ENCODE measurements at places on chromosomes 5 and 9.

GRCh38 chr5:30050056-30050815, 1143.2 kb upstream of the CDH6 start:
- no peak for DNase-seq

DNA sequence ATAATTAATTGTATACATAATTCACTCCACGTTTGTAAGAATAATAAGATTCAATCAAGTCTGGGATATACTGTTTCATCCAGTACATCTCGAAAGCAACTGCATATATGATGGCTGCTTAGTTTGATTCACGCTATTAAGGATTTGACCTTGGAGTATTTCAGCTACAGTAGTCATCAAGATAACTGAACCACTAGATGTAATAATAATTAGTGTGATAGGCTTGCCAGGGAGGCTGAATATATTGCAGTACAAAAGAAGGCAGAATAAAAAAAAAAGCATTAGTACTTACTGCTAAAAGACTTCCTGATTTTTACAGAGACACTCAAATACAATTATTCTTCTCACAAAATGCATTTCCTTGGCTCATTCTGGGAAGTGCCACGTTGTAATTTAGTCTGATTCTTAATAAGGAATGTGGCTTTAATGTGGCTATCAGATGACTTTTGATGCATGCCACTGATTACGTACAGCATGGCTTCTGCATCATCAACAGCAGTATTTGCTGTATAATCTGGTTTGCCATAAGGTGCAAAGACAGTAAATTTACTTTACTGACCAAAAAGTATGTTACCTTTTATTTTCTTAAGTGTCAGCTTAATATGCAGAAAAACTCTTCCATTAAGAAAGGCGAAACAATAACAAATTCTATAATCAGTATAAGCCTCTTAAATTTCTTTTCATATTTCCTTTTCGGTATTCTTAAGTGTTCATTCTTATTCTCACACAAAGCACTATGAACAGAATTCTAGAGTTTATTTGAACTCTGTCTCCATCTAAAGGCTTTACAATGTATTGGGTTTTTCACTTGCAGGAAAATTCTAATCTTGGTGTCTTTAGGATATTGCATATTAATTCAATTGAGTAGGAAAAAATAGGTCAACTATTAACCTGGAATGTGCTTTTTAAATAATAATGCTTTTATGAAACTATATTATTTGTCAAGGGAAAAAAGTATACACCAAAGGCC, 166.4 kb downstream of the SLF1 start:
- DNase-seq: peak; percentile 6

DNA sequence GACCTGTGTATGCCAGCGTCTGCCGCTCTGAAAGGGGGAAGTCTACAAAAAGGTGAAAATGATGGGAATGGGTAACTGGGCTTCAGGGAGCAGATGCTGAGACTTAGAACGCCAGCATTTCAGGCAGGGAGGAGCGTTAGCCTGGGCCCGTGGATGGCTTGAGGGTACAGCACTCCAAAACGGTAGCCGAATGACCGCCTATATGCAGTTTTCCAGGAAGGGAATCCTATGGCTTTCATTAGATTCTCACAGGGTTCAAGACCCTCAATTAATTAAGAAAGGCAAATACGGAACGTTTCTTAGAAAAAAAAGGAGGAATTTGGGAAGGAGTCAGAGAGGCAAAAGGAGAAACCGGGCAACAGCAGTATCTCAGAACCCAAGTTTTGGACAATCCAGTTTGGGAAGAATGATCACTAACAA, 639 bp downstream of the AMACR start:
- DNase-seq: no peak

GRCh38 chr5:52725065-52725746, 62.5 kb upstream of the ITGA1 start:
- no peak for DNase-seq

- DNase-seq: no peak
Observed at GRCh38 chr9:94199776-94200175, 59.3 kb upstream of the ZNF169 start.

DNA sequence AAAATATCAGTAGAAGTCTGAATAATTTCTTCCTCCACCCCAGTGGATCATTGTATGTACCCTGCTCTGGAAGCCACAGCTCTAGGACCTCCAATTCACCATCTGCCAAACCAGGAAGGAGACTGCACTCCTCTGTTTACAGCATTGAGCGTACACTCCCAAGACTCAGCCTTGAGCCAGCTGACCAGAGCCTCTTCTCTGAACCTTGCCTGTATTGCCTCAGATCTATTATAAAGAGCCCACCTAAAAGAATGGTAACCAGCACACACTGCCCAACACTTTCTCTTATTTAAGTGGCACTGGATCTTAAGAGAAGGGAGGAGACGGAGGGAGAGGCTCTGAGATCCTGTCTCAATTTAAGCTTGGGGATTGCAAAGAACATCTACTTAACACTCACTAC, 217.8 kb upstream of the RASEF start:
- DNase-seq: no peak

- DNase-seq: no peak
Observed at GRCh38 chr9:20870115-20870514, 161.3 kb downstream of the HACD4 start.

DNA sequence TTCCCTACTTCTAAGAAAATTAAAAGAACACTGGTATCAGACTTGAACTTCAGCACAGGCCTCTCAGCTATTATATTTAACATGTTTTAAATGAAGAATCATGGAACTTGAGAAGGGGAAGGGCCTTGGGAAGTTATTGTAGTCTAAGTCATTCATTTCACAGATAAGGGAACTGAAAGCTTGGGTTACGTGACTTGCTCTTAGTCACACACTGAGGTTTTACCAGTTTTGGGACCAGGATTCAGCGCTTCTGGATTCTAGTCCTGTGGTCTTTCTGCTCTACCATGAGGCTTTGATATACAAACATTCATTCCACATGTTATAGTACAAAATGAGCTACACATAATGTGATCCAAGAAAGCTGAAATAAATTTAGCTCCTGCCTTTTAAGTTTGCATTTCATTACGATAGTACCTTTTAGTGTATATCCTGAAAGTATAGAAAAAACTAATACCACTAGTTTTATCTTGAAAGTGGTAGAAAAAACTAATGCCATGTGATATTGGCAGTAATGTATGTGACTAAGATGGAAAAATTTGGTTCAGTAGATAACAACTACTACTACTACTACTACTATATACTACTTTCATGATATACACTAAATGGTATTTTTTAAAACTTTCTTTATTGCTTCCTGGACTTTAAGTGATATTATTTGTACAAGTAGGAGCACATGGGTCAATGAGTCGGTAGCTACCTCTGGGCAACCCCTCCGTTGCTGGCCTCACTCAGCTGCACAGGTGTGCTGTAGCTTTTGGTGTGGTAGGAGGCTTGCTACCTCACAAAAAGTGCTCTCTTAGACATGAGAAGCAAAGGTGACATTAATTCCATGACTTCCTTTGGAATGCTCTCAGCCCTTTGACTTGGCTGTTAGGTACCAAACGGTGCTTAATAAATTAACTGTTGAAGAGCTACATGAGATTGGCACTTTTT, 40.7 kb downstream of the F2RL2 start:
- no peak for DNase-seq

- DNase-seq: no peak
Observed at GRCh38 chr5:151950706-151951105, 26.1 kb upstream of the GLRA1 start.

- DNase-seq: no peak
Observed at GRCh38 chr9:3161912-3162311, 318.0 kb upstream of the PUM3 start.

GRCh38 chr5:180516440-180516839, 22.3 kb downstream of the CNOT6 start:
- DNase-seq: no peak

DNA sequence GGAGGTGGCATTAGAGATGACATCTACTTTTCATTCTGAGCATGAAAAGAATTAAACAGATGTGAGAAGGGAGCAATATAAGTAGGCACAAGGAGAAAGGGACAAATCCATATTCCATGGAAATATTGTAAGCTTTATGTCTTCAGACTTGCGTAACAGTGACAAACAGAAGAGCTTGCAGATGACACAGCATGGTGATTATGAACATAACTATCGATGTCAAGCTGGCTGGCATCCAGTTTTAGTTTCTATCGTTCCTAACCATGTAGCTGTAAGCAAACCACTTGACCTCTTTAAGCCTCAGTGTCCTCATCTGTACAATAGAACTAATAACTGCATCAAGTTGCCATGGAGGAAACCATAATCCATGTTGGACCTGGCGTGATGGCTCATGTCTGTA, 246.7 kb upstream of the ADRA1B start:
- no peak for DNase-seq

GRCh38 chr5:136033848-136034247, 5.1 kb downstream of the TGFBI start:
- peak; percentile 35 for DNase-seq

- no peak for DNase-seq
Observed at GRCh38 chr5:38500573-38501260, 55.7 kb downstream of the LIFR start.

DNA sequence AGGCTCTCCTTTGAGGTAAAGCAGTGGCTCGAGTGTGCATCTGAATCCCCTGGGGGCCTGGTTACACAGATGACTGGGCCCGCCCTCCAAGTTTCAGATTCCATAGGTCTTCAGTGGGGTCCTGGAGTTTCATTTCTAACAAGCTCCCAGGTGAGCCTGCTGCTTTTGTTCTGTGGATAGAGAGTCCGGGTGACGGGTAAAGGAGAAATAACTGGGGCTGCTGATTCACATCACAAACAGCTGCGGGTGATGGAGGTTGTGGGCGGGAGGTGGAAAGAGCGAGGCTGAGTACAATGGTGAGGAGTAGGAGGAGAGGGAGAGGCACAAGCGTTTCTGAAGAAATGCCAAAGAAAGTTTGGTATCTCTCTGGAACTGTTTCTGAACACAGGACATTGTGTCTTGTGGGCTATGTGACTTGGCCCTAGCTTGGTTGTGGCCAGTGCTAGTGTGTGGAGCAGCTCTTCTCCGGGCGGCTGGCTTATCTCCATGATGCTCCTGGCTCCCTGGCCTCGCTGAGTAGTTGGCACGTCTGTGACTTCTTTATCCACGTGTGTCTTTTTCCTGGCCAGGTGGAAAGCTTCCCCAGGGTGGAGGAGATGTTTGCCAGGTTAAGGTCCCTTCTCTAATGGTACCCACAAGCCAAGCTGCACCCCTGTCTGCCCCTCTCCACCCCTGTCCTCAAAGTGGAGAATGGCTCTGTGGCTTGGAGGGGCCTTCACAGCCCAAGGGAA, 61.7 kb downstream of the HSPA4 start:
- no peak for DNase-seq

DNA sequence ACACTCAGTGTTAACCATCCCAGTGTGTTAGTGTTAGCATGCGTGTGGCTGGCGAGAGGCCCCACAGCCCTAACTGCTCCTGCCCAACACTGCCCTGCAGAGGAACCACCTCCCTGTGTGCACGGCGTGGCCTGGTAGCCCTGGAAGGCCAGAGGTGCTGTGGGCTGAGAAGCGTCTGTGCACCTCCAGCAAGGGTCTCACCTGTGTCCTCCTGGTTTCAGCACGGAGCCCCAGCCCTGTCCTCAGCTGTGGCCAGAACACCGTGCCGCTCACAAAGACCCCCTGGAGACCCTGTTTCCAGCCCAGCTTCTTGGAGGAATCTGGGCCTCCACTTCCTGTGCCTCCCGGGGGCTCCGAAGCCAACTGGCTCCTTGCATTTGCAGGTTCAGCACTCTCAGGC, 56.1 kb upstream of the NRARP start:
- DNase-seq: no peak

DNA sequence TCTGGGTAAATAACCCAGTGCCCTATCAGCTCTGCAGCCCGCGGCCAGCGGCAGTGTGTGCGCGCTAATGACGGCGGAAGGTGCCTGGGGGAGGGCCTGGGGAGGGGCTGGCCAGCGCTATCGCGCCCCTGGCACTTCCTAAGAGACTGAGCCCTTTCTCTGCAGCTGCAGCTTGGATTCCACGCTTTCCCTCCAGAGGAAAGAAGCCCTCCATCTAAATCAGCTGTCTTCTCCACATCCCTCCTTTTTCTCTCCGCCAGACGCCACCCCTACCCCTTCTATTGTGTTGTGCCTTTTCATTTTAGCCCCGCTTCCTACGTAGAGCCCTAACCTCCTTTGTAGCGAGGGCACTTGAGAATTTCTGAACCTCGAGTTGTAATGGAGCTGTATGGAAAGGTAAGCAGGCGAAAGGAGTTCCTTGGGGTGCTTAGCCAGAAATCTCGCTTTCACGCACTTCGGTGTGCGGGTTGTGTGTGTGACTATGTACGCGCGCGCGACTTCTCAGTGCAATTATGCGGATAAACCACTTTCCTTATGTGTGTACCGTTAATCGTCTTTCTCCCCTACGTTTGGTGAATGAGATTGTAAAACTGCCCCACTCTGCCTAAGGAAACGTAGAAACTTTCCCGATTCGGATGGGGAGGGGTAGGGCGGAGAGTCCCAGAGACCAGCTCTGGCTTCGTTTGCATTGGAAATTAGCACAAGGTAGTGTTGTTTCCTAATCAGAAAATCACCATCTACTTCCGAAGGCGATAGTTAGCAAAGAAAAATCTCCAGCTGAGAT, 664 bp upstream of the RAB3C start:
- DNase-seq: peak; percentile 50

GRCh38 chr5:145218019-145218418, 617.1 kb downstream of the PRELID2 start:
- no peak for DNase-seq

DNA sequence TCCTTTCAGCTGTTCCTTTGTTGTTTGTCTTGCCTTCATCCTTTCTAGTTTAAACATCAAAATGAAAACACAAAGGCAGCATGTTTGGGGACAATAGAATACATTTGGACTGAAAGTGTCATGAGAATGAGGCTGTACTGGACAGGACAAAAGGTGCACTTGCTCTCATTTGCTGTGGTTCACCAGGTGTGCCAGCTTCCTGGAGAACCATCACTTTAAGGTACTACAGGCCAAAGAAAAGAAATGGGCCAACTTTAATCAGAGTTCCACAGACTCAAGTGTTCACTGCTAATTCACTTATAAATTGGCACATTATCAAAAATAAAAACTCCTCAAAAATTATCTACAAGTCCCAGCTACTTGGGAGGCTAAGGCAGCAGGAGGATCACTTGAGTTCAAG, 53.8 kb downstream of the ABHD17B start:
- DNase-seq: no peak

DNA sequence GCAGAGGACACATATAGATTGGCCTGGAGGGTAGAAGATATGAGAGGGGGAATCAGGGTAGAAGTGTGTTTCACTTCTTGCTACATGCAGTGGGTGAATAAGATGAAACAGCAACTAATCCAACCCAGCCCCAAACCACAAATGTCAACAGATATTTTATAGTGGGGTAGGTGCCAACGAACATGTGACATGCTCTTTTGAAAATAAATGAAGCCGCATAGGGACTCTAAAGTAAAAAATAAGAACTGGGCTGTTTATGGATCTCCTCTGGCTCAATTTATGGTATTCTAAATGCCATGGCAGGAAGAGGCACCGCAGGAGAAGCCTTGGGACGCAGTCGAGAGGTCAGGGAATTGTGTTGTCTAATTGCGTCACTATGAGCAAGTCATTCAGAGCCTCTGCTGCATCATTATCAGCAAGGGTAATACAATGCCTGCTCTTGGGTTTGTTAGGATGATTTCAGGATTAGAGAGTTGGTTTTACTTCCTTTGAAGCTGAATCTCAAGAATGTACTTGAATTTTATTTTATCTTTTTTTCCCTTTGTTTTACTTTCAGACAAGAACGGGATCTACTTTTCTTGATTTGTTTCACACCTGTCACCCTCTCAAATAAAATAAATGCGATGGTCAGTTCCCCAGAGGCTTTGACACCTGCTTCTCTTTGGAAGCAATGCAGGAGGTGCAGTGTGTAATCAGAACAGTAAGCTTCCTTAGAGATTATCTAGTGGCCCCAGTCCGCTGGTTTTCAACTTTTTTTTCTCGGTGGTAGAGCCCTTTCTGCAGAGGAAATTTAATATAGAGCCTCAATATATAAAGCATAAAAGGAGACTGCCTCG, 375.6 kb upstream of the CLINT1 start:
- peak; percentile 25 for DNase-seq
